ENCODE measurements at places on chromosomes 6 and 20.

- no peak for DNase-seq
Measured at GRCh38 chr6:26296857-26297648, 67.9 kb upstream of the BTN3A2 start.

DNA sequence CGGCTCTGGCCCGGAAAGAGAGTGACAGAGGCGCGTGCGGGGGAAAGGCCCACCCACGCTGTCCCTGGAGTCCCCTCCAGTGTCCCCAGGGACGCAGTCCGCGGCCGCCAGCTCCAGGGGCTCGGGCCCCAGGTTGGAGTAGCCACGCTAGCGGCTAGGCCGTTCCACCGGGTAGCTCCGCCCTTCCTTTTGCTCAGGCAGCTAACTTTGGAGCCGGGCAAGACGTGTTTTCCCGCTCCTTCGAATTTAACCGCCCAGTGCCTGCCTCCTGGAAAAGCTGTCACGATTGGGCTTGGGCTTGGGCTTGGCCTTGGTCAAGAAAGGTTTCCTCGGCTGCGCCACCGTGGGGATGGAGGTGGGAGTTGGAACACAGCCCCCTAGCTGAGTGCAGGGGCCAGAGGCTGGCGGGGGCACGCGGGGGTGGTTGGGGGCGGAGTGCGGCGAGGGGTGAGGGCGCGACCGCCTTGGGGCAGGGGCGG lies 4.7 kb downstream of the LINC00237 start:
- DNase-seq: peak; percentile 39

GRCh38 chr20:40996326-40996725 lies 32.3 kb upstream of the TOP1 start:
- DNase-seq: no peak

GRCh38 chr6:149459761-149460160 lies 25.1 kb downstream of the ZC3H12D start:
- DNase-seq: no peak

DNA sequence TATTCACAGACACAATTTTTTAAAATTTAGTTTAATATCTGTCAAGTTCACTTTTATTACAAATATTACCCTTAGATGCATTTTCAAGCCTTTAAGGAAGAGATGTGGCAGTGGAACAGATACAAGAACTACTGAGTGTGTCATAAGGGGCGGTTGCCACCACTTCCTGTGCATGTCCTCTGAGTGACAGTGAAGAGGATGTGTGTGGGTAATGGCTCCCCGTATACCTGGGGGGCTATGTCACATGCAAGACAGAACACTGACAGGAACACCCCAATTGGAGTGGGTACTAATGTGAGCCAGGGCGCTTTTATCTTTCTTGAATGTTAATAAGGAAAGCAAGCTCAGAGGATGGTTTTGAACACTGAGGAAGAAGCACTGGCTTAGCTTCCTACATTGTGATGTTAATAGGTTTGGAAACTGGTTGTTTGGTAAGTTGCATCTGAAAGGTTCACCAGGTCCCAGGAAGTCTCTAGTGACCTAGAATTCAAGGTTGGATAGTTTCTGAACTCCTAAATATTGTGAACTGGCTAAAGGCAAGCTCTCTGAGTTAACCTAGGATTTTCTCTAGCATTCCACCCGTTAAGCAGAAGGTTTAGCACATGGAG lies 83.4 kb upstream of the ASF1A start:
- DNase-seq: no peak

DNA sequence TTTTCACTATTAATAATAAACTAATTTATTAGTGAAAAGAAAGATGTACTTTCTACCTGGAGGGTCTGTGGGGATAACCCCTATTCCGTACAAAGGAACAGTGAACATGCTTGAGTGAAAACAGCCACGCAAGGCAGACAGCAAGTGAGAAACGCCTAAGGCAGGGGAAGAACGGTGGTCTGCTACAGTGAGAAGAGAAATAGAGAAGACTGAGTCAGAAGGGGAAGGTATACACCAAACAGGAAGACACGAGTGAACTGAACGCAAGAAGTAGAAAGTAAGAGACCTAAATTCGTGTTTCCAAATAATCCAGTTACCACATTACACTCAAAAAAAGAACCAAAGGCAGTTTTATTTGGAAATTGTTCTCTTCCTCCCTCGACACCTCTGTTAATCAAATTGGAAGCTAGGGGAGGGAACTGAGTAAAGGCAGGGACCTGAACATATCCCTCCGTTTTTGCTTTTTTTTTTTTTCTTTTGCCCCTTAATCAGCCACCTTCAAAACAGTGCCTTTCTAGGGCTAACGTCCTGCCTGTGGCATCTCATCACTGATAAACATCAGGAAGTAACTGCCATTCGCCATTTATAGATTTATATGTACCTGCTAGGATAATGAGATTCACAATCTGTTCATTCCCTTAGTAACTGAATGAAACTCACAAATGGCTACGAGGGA lies 48.9 kb downstream of the ATXN1 start:
- peak; percentile 51 for DNase-seq

- no peak for DNase-seq
Measured at GRCh38 chr20:19460386-19460785, 247.9 kb downstream of the SLC24A3 start.

DNA sequence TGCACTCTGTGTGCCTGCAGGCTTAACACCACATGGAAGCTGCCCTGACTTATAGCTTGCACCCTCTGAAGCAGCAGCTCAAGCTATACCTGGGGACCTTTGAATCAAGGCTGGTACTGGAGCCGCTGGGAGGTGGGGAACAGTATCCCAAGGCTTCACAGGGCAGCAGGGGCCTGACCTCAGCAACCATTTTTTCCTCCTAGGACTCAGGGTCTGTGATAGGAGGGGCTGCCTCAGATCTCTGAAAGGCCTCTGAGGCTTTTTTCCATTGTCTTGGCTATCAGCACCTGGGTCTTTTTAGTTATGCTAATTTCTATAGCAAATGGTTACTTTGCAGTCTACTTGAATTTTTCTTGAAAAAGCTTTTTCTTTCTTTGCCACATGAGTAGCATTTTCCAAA lies 80.2 kb upstream of the OPRM1 start:
- no peak for DNase-seq

- DNase-seq: no peak
Measured at GRCh38 chr6:150175586-150176151, 32.8 kb downstream of the PPP1R14C start.

- no peak for DNase-seq
Measured at GRCh38 chr6:142855893-142856623, 88.9 kb downstream of the HIVEP2 start.

DNA sequence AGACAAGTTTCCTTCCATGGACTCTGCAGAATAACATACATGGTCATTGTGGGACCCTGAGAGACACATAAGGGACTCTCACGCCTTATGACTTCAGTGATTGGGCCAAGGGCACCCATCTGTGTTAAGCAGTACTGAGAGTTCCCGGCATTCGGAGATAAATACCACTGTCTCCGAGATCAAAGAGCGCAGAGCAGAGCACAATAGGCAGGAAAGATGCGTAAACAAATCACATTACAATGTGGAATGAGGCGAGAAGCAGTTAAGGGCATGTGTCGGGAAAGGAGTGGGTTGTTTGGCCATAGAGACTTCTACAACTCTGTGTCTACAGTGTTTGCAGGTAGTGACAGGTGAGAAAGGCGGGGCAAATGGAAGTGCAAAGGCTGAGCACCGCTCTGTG lies 57.6 kb downstream of the NRSN1 start:
- no peak for DNase-seq

DNA sequence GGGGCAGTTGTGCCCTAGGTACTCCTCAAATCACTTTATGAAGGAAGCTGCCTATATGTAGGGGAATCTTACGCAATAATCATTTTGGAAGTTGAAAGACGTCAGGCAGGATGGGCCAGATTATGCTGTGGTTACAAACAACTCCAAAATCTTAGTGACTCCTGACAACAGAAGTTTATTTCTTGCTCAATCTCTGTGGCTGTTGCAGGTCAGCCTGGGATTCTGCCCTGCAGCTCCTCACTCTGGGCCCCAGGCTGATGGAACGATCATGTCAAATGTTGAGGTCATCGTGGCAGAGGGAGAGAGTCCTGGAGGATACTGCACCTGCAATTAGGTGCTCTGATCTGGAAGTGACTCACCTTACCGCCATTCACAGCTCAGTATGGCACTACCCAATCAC lies 88.4 kb downstream of the ZDHHC14 start:
- DNase-seq: no peak

DNA sequence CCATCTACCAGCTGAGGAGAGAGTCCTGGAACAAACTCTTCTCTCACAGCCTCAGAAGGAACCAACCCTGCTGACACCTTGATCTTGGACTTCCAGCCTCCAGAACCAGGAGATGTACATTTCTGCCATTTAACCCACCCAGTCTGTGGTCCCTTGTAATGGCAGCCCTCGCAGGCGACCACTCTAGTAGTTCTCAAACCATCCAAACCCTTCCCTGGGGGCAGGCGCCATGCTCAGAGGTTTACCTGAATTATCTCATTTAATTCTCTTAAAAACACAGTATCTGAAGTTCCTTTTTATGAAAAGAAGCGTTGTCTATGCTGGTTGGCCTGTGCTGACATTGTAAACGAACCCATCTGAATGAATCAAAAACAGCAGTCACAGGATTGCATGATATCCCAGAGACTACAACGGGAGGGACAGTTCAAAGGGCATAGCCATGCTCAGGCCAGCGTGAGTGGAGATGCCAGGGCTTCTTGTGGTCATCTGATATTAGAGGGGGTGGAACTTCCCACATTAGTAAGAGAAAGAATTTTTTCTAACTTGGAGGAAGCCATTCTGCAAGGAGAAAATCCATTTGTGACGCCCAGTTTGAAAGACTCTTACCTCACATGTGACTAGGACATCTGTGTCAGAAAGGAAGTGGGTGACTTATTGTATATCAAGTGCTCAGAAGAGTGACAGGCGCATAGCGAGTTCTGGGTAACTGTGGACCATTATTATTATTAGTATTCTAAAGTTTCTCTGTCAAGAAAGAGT lies 17.2 kb upstream of the TAGAP start:
- no peak for DNase-seq

- DNase-seq: peak; percentile 39
Measured at GRCh38 chr6:53868626-53869025, 73.8 kb downstream of the LRRC1 start.

DNA sequence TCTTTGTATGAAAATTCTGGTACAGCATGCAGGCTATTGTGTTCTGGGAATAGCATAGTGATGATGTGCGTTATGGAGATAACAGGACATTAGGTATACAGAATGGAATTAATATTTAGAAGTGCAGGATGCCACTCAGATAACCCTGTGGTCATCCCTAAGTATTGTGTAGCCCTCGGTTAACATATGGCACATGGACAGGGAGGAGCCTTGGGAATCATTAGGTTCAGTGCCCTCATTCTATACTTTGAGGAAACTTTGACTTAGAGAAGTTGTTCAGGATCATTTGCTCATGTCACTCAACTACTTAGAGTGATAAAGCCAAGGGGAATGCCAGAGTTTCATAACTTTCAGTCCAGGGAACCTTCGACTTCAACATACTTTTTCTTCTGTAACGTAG lies 185.9 kb downstream of the UST start:
- no peak for DNase-seq

DNA sequence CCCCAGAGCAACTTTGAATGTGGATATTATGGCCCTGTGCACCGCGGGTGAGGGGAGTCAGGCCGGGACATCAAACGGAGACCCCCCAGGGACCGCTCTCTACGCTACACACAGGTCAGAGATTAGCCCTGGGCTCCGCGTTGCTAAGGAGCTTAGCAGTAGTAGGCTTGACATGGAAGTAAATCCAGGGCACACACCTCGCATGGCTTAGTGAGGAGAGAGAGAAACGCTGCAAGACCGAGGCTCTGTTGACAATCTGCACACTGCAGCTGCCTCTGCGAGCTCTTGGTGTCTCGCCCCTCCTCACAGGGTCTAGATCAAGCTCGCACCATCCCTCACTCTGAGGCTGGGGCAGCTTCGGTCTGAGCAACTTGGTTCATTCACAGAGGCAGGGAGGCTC lies 116.1 kb upstream of the CDH4 start:
- no peak for DNase-seq

DNA sequence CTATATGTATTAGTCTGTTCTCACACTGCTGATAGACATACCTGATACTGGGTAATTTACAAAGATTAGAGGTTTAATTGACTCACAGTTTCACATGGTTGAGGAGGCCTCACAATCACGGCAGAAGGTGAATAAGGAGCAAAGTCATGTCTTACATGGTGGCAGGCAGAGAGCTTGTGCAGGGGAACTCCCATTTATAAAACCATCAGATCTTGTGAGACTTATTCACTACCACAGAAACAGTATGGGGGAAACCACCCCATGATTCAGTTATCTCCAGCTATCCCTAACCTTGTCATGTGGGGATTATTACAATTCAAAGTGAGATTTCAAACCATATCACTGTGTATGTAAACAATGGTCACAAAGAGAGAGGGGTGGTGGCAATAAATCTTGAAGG lies 6.6 kb downstream of the CST8 start:
- no peak for DNase-seq

DNA sequence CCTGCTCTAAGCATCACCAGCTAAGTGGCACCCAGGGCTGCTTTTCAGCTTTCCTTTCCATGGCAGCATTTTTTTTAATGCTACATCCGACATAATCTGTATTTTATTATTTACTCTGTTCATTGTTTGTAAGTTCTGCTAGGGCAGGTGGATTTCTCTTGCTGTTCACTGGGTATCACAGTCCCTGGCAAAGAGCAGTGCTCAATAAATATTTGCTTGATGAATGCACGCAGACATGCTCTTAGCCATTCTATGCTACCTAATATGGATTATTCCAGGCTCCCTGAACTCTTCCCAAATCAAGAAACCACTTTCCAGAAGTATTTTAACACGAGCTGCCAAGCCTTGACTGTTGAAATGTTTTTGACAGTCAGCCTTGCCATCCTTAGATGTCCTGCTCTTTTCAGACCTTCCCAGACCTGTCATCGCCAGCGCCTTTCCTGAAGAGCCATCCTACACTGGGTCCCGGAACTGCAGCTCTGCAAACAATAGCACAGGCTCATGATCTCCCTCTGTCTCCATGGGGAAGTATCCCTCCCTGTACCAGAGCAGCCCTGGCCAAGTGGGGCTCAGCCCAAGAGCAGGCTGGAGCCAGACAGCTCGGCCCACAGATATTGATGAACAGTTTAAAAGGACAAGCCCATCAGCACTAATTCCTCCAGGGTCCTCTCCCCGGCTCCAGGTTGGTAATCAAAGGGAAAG lies 136.5 kb upstream of the CDH4 start:
- DNase-seq: no peak

- DNase-seq: no peak
Measured at GRCh38 chr6:143742955-143743255, 65.1 kb downstream of the PHACTR2 start.

- DNase-seq: no peak
Measured at GRCh38 chr6:105609375-105609991, 206.6 kb upstream of the PREP start.

- DNase-seq: no peak
Measured at GRCh38 chr20:14790190-14790589, 452.8 kb upstream of the FLRT3 start.
